ENCODE measurements at places on chromosomes 5 and 9.
A peak's percentile ranks its signal among the peaks of the same experiment; 100 is the strongest.

GRCh38 chr5:72597456-72597948, 90.3 kb upstream of the ZNF366 start:
- DNase-seq: no peak

DNA sequence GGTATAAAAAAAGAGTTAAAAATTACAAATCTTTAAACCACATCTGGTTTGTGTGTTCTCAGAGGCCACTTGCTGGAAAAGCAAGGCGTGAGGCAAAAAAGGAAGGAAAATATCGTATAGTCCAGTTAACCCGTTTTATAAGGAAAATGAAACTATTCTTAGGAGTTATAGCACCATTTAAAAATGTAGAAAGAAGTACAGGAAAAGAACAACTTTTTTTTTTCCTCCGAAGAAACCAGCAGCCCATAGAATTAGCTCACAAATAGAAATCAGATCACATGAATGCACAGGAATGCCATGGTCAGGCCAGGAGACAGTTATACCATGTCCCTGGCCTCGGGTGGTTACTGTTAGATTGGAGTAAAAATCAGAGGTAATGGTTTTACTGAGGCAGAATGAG, 241.6 kb downstream of the FBXL7 start:
- no peak for DNase-seq

DNA sequence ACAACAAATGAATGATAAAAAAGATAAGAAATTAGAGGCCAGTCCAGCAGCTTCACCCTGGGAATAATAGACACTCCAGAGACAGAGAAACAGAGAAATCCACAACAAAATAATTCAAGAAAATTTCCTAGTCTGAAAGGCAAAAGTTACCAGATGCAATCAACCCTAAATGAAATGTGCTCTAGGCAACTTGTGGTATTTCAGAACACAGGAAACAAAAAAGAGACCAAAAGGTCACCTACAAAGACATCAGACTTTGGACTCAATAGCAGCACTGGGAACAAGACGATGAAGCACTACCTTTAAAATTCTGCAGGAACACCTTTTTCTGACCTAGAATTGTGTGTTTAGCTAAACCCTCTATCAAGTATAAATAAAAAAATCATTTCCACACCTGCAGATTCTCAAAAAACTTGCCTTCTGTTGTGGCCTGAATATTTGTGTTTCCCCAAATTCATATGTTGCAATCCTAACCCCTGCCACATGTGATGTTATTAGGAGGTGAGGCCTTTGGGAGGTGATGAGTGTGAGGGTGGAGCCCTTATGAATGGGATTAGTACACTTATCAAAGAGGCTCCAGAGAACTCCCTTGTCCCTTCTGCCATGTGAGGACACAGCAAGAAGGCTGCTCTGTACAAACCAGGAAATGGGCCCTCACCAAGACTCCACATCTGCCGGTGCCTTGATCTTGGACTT, 5.9 kb upstream of the MAPK9 start:
- DNase-seq: no peak

GRCh38 chr9:126563556-126563955, 50.2 kb upstream of the LMX1B start:
- DNase-seq: no peak

DNA sequence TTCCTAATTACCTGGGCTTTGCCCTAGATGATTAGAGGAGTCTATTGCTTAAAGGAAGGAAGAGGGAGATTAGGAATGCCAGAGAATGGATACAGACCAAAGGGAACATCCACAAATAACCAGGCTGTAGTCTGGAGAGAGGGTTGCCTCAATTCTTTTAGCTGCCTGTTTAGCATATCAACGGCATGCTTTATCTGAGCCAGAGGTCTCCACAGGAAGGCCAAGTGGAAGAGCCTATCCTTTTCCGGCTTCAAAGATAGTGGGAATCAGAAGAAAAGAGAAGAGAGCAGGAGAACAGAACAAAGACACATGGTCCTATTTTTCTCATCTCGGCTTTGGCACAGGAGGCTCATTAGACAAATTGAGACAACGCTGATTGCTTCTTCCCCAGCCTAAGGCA, 142.4 kb downstream of the NMUR2 start:
- DNase-seq: no peak

DNA sequence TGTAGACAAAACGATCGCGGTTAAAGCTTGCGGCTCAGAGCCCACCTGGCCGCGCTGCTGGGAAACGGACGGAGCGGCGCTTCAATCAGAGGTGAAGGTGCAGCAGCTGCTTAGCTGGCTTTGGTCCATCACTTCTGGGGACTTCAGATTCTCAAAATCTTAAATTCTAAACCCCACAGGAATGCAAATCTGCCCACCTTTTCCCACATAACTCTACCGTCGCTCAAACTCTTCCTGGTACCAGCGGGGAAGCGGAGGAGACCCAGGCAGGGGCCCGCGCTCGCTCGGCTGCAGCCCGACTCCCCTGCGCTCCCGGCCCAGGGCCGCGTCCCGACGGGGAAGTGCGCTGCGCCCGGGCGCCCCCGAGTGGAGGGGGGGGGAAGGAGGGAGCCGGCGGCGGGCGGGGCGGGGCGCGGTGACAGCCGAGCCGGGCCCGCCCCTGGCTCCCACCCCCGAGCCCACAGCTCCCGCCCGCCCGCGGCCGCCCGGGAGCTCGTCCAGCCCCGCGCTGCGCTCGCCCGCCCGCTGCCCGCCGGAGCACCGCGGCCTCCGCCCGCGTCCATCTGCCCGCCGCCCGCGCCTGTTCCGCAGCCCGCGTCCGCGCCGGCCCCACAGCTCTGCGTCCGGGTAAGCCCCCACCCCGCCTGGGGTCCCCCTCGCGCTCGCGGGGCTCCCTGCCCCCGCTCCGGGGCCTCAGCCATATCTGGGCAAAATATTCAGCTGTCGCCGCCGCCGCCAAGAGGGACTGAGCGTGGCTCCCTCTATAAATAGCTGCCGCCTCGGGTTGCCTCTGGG, at the start of gene TMOD1:
Gene TMOD1 (plus strand): TSS at position 490 of the 795 bp plus-strand sequence. CDS start 22,523 bp downstream, outside the sequence.
- DNase-seq: peak; percentile 60

- DNase-seq: no peak
Observed at GRCh38 chr5:76527685-76528161, 95.5 kb downstream of the F2RL2 start.

DNA sequence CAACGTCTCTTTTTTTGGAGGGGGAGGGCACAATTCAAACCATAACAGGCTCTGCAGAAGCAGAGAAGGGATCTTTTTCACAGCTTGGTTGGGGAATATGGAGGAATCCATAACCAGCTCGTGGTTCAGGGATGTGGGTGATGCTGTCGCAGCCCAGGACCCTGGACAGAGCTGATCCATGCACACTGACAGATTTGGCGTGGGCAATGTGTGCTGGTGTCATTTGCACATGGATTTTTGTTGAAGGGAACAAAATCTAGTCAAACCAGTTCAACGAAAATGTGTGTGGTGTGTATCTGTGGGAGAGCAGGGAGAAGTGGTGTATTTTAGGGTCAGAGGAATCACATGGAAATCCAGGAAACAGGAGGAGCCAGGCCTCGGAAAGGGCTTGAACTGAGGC, 4.2 kb downstream of the DOCK2 start:
- no peak for DNase-seq

GRCh38 chr5:125487231-125487630, 740.8 kb upstream of the ZNF608 start:
- DNase-seq: no peak

DNA sequence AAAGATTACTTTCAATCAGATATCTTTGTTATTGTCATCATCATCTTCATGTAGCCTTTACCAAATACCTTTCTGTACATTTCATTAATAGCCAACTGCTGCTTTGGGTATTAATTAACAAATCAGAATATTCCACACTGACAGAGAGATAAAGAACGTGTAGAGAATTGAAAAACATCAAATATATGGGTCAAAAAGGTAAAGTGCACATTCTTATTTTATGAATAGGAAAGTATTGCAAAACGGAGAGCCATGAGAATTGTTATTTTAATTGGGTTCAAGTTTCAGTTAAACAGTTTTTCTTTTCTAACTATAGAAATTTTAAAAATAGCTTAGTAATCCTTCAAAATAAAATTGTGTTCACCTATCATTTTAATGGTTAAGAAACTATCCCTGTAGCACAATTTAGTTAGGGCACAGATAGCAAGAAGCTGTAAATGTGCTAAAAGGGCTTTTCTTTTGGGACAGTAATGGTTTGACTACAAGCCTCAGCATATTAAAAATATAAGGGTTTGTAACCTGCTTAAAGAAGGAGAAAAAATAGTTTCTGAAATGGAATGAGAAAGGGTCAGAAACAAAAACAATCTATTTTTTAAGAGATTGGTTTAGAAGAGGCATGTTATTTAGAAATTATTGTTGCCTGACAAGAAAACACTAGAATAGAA, 62.9 kb downstream of the PDE4D start:
- DNase-seq: no peak

GRCh38 chr9:137069508-137070091, 757 bp downstream of the SAPCD2 start:
- no peak for DNase-seq

GRCh38 chr5:143037071-143037470, 266.9 kb downstream of the ARHGAP26 start:
- no peak for DNase-seq

DNA sequence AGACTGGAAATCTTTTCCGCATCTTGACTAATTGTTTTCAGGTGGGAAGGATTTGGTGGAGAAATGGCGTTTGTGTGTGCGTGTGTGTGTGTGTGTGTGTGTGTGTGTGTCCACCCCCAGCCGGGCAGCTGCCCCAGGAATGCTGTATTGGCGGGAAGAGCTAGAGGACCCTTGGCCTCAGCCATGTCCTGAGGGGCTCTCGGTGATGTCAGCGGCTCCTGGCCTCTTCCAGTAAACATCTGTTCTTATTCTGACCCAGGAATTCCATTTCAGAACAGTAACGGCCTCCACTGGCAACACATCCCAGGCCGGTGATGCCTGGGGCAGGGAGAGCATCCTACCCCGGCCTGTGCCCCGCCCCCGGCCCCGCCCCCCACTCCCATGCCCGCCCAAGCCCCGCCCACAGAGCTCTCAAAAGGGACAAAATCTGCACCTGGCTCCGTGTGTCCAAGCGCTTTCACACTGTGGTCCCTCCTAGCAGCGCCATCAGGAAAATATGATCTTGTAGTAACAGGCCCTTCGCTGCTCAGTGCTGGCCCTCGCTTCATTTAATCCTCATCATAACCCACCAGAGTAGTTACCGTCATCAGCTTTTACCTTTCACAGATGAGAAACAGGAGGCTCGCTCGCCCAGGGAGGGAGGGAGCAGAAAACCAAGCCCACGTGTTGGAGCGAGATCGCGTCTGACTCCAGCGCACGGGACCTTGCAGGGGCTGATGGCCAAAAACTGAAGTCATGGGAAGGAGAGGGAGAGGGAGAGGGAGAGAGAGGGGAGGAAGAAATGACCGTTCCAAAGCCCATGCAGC, 18.9 kb downstream of the ADAMTS2 start:
- DNase-seq: no peak

GRCh38 chr9:89386797-89387196, 68.5 kb downstream of the SECISBP2 start:
- peak; percentile 82 for DNase-seq

DNA sequence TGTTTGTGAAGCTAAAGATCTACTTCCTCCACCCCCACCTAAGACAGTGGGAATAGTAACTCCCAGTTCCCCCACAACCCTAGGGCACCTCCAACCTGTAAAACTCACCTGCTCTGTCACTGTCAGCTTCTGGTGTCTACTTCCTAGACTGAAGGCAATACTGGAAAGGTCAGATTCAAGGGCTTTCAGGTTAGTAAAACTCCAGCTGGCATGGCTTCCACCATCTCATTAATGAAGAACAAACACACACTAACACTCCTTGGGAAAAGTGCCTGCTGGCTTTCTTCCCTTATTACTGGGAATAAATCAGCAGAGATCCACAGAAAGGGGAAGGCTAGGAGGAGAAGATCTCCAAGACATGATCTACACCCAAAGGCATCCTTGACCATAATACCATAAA, 109.9 kb downstream of the TMEM174 start:
- peak; percentile 32 for DNase-seq

DNA sequence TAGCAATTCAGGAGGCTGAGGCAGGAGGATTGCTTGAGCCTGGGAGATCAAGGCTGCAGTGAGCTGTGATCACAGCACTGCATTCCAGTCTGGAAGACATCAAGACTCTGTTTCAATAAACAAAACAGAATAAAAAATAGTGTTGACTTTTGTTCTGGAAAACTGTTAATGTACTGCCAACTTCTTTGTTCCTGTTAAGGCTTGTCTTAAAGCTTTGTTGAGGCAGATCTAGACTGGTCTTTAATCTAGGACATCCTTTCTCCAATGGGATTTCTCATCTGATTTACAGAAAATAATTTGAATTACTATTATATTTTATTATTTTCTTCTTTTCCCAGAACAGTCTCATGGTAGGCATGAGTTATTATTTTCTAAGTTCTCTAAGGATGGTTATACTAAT, 26.0 kb downstream of the BDP1 start:
- DNase-seq: no peak

DNA sequence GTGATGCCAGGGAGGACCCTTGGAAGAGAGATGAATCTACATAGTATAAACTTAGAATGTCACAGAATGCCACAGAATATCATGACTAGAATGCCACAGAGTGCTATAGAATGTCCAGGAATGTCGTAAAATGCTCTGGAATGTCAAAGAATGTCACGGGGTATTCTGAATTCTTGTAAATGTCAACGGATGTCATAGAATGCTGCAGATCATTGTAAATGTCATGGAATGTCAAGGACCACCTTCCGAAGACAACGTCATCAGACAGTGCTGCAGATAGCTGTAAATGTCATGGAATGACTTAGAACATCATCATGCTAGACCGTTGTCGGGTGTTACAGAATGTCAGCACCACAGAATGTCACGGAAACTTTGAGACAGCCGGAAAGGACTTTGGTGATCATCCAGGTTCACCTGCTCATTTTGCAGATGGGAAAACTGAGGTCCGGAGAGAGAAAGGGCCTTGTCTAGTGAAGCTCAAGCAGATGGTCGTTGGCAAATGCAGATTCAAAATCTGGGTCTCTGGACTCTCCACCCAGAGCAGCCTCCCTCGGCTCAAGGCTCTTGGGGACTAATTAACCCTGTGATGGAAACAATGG, 117.1 kb downstream of the LHX2 start:
- DNase-seq: no peak

- no peak for DNase-seq
Observed at GRCh38 chr9:69895185-69895584, 74.6 kb downstream of the CFAP95 start.

DNA sequence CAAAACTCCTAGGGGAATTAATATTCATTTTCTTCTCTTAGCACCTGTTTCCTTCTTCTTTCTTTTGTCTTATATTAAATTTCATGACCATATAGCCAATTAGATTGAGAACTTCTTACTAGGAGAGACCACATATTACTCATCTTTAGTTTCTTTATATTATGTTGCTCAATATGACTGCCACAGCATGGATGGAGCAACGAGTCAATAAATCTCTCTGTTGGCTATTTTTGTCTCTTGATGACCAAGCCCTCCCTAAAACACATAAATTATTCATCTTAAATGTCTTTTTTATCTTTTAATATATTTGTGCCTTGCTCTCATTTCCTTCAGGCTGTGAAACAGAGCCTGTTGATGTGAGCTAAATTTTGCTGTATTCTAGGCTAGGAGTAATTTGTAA, 123.0 kb downstream of the ADAMTSL1 start:
- no peak for DNase-seq

- no peak for DNase-seq
Observed at GRCh38 chr5:17058438-17058837, 122.3 kb upstream of the MYO10 start.

All from NCI-H1105 (cell line).